Fibroblast of villous mesenchyme (primary cell): ENCODE measurements at places on chromosomes 12 and 14. TPM values are rescaled to one million over a fixed set of nuclear protein-coding genes. Genes with fewer than 3 reads are reported as not detected.

DNA sequence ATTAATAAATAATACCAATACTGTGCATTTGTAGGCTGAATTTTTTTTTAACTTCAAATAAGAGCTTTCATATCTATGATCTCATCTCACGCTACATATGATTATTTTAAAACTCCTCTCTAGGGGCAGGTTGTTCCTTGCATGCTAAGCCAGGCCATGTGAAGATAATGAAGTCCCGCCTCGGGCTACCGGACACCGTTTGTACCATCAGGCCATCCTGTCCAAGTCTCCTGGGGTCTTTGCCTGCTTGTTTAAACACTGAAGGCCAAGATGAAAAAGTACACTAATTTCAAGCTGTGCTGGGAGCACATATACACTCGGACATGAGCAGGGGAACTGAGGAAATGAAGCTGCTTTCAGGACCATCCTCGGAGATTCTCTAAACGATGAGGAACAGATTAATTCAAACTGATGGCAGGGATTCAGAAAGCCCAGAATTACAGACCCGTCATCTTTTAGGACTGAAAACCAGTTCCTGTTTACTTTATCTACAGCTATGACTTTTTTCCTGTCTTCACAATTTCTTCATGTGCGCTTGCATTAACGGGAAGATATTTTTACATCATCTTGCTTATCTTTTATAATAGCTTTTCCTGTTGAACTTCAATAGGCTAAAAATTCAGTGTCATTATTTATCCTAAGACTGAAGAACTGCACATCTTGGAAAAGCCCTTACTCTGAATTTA lies 6.3 kb upstream of the ABHD12B start:
- peak; percentile 76 for DNase-seq

DNA sequence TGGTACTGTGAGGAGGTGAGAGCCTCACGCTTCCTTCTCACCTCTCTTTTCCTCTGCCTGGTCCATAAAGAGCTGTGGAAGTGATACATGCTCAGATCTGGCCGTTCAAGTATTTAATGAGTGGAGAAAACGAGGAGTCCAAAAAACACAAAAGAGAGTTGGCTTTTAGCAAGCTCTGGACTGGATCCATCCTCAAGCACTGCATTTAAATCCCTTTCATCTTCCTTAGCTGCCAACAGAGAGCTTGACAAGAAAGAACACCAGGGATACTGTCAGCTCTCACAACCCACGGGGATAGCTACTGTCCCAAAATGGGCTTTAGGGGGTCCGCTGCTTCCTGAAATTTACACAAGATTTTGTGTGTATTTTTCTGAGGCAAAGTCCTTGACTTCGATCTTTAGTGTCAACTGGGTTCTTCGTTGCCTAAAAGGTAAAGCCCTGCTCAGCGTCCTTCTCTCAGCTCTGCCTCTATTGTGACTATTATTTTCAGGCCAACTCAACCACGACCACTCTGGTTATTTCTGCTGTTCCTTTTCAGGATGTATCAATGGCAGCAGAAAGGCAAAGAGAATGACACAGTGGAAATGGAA lies 120.9 kb downstream of the TMTC1 start:
- DNase-seq, result no peak

DNA sequence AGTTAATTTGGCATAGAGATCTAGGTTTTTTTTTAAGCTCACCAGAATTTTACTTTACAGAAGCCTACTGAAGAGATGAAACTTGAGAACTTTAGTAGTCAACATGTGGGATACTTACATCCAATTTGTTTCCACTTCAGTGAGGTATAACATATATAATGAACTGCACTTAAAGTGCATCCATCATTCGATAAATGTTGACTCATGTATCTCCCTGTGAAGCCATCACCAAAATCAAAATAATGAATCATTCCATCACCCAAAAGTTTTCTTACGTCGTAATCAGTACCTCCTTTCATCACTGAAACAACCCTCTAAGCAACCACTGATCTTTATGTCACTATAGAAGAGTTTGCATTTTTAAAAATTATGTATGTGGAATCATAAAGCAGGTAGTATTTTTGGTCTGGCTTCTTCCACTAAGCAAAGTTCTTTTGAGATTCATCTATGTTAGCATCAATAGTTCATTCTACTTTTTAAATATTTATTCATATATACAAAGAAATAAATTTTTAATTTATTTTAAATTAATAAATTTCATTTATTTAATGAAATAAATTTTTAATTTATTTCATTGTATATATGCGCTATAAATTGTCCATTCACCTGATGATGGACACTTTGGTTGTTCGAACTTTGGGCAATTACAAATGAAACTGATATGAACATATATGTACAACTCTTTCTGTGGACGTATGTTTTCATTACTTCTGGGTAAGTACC lies 2.0 kb upstream of the CPNE8 start:
- no peak for DNase-seq

DNA sequence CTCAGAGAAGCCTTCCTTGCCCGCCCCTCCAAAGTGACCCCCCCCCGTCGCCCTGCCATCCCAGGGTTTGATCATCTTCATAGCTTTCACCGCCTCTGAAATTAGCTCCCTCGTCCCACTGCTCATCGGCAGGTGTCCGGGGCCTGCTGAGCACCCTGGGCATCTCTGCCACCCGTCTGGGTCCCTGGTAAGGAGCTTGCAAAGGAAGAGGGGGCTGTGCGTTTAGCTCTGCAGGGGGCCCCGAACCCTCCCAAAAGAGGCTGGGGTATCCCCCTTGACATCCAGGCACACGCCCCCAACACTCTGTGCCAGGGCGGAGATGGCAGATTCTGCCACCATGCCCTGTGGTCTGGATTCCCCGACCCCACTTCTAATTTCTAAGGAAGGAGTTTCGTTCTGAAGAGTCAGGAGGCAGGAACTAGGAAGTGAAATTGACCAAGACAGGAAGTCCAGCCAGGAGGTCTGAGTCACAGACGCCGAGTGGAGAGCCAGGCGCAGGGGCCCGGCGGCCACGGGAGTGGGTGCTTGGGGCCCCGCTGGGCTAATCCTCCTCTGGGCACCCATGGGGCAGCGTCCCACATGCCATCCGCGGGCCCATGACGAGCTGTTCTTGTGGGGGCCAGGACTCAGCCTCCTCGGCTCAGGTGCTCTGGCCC lies 95.7 kb downstream of the RFLNA start:
- DNase-seq, result peak; percentile 84

- peak; percentile 88 for DNase-seq
These were observed 13.9 kb upstream of the ATP2A2 start for GRCh38 chr12:110266980-110267620.

- peak; percentile 59 for DNase-seq
These were observed 51.9 kb upstream of the REP15 start for GRCh38 chr12:27644158-27644845.

GRCh38 chr12:52004042-52004648 lies 2.6 kb upstream of the TAMALIN start:
- DNase-seq, result peak; percentile 65

DNA sequence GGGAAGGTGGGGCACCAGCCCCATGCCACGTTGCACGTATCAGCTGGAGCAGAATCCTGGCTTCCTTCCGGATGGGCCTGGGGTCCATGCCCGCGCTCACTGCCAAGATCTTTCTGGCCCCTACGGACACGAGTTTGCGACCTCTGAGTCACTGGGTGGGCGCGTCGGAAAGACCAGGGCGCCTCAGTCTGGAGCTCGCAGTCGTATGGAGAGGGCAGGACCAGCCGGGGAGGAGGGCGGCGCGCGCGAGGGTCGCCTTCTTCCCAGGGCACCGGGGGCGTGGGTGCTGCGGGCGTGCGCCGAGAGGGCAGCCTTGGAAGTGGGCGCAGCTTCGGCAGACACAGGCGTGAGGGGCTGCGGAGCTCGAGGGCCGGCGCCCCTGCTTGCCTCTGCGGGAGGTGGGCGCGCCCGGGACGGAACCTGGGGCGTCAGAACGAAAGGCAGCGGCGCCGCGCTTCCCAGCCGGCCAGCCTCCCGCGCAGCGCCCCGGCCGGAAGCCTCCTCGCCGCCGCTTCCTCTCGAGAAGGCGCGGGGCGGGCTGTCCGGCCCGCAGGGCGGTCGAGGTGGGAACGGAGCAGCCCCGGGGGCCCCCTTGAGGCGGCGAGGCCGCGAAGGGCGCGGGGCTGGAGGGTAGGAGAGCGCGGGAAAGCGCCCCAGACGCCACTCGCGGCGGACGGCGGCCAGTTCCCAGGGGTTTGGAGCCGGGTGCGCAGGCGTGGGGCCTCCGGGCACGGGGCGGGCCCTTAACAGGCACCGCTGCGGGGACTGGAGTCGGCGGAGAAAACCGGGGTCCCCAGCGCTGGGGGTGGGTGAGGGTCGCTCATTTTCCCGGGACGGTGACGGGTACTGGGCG lies at the start of gene ARL6IP4:
Gene ARL6IP4 (plus strand): TSS at position 499 of the 853 bp plus-strand sequence. CDS start 459 bp downstream, outside the sequence.
- DNase-seq, result peak; percentile 70

- no peak for DNase-seq
These were observed 8.9 kb upstream of the RPLP0 start for GRCh38 chr12:120209851-120210250.

The FGD6 gene
- 11.9 and 18.1 TPM in 2 replicates for total RNA-seq

The C12orf54 gene
- not detected in 2 replicates for total RNA-seq

The ASCL1 gene
- total RNA-seq, result not detected in 2 replicates

The PRPH gene
- total RNA-seq, result under 0.01 TPM in 1 of 2 replicates, not detected in the other

The SERPINA10 gene
- total RNA-seq, result not detected in 2 replicates

The TCTN2 gene
- total RNA-seq, result 12.2 and 13.0 TPM in 2 replicates
